ENCODE measurements at places on chromosomes 11 and 22.

DNA sequence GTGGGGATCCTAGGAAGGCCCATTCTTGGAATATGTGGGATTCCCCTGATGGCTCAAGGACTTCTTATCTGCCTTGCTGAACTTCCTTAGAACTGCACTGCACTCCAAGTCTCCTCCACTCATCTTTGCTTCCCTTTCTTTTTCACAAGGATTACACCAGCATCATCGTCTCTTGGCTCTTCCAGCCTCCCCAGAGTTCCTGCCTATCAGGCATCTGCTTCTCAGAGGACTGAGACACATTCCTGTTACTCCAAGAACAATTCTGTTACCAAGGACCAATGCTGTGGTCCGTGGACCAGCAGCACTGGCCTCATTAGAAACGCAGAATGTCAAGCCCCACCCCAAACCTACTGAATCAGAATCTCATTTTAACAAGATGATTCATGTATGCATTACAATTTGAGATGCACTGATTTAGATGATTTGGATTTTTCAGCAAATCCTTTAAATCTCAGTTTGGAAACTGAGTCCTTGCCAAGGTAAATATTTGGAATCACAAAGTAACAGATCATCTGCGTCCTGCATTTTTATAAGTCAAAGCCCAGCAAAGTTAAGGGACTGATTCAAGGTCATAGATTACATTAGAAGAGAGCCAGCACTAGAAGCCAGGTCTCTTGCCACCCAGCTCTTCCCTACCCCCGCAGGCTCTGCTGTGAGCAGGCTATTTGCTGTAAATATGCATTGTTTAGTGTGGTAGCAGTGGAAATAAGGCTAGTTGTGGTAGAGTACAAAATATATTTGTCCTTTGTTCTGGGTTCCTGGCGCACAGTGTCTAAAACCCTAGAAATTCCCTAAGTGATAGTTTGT lies 110.9 kb downstream of the SWAP70 start:
- no peak for DNase-seq

DNA sequence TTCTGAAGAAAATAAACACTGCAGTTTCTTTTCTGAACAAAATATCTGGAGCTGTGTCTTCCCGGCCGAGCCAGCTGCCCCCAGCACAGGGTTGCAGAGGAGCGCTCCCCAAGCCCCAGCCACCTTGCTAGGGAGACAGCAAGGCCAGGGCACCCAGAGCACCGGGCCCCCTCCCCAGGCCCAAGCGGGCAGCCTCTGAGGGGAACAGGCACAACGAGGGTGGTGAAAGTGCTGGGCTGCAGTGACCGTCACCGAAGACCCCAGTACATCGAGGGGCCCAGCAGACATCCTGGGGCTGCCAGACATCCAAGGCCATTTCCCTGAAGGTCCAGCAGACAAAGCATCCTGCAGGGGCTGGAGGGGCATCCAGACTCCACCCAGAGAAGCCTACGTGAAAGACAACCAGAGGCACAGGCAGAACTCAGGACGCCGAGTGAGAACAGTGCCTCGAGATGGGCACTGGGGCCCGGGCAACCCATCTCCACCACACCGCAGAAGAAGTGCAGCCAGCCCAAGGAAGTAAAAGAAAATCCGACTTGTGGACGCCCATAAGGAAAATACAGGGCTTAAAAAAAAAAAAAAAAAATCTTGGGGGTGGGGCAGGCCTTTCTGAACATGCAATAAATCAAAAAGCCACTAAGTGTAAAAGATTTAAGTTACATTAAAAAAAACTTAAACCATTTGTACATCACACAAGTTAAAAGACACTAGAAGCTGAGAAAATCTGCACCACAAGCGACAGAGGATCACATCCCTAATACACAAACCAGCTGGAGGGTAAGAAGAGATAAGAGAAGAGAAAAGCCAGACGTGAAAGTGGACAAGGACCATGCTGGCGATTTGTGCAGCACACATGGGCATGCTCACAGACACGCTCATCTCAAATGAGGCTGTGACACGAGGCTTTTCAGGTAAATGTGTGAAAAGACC lies 36.0 kb upstream of the COMT start:
- DNase-seq: no peak

GRCh38 chr22:26482161-26482560 lies 1.4 kb downstream of the HPS4 start:
- no peak for DNase-seq

DNA sequence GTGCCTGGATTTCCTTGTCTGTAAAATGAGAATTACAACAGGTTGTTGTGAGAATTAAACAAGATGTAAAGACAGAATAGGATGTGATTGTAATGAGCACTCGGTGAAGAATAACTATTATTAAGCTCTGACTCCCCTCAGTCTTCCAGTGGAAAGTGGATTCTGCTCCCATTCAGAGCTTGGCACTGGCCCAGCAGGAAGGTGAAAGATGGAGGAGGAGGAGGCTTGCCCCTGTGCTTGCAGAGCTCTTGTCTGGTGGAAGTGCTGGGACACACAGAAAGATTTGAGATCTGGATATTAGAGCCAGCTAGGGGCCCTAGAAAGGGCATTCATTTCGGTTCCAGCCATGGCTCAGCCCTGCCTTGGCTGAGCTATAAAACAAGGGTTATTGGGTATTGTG lies 28.2 kb downstream of the PHLDB1 start:
- no peak for DNase-seq

GRCh38 chr11:47234669-47235100 lies 13.9 kb downstream of the ACP2 start:
- no peak for DNase-seq

DNA sequence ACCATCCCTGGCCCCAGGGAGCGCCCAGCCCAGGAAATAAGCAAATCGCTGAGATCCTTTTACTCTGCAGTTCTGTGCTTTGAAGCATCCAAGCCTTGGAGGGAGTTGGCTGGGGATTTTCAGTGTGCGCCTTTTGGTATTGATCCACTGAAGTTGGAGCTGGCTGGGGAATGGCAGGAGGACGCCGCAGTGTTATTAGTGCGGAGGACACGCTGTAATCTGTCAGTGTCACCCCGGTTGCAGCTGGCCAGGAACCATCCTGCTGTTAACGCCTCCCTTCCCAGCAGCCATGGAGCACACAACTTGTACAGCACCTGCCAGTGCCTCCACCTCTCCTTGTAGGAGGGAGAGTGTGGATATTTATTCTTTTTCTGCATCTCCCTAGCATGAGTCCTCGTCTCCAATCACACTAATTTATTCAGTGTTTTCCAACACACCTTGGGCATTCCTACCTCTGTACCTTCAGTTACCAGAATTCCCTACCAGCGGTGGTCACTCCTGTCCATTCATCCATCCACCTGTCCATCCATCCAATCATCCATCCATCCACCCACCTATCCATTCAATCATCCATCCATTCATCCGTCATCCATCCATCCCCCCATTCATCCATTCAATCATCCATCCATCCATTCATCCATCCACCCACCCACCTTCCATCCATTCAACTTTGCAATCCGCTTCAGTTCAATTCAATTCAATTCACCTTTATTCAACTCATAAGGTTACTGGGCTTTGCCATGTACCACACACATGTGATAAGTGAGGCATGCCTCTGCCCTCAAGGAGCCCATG lies 21.9 kb upstream of the EIF3D start:
- no peak for DNase-seq

GRCh38 chr11:126317756-126318573 lies 14.1 kb downstream of the DCPS start:
- DNase-seq: no peak

GRCh38 chr22:49391436-49391835 lies 436.2 kb downstream of the BRD1 start:
- DNase-seq: no peak

DNA sequence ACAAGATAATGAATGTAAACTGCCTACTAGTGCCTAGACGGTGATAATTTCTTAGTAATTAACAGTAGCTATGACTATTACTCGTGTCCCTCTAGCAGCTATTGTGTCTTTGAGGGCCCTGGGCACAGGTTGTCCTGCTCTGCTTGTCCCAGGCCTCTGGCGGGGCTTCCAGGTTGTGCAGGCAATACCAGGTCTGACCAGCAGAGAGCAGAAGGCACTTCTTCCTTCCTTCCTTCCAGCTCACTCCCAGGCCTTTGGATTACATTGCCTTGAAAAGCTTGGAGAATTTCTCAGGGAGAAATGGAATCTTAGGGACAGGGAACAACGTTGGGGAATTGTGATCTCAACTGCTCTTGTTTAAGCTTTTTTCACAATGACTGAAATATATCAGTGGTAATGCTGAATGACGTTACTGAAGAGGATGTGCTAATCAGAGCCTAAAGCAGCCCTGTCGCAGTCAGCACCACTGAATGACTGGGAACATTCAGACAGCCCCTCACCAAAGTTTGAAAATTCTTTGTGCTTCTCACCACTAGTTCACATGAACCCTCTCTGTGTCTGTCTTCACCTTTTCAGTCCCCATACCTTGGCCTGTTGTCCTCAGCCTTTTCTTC lies 8.4 kb upstream of the CCKBR start:
- no peak for DNase-seq

DNA sequence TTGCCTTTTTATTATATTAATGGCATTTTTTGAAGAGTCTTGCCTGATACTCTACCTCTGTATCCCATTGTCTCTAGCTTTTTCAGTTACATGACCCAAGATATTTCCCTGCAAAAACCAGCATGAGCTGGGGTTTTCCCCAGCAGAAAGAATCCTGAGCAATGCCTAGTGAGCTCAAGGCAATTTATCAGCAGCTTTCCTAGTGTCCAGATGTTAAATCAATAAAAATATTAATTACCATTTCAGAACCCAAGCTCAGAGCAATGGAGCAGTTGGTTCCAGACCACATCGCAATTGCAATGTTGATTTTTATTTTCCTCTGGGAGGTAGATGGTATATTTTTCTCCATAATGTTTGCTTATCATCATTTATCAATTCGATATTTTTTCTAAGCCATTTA lies 137.2 kb downstream of the RAB38 start:
- no peak for DNase-seq

DNA sequence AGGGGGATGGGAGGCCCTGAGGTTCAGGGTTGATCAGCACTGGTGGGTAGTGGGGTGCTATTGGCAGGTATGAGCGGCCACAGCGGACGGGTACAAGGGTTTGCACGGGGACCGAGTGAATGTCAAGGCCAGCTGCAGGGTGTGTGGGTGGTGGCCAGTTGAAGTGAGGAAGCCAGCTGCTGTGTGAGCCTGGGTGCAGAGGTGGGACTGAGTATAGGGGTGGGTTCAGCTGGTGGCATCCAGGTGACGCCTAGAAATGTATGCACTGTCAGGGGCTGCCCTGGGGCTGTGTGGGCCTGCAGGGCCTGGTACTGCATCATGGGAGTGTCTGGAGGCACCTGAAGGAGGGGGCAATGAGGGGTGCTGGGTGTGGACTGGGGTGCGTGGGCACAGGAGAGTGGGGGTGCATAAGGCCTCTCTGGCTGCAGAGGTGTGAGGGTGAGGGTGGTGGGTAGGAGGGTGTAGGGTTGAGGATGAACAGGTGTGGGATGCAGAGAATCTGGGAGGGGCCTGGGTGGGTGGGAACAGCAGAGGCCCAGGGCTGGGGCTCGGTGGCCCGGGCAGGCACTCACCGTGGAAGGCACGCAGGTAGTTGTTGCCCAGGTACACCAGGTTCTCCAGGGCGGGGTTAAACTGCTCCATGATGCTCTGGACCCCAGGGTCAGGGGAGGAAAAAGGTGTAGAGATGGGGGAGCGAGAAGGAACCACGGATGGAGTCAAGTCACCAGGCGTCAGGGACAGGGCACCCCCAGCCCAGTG lies 1.7 kb downstream of the BAIAP2L2 start:
- no peak for DNase-seq

DNA sequence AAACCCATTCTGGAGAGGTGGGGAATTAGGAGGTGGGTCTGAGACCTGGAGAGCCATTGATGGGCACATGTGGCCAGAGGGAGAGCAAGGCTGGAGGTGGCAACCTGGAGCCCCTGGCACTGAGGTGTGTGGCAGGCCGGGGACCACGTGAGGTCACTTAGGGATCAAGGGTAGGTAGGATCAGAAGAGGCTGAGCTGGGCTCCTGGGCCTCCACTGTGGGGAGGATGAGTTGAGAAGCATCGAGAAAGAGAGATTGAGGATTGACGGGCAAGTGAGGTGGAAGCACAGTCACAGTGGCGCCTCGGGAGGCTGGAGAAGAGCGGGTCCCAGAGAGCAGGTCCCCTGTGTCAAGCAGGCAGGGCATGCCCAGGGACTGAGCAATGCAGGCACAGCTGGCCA lies 4.1 kb downstream of the GNAZ start:
- DNase-seq: no peak

GRCh38 chr11:74366576-74366975 lies 31.7 kb downstream of the PGM2L1 start:
- DNase-seq: no peak

DNA sequence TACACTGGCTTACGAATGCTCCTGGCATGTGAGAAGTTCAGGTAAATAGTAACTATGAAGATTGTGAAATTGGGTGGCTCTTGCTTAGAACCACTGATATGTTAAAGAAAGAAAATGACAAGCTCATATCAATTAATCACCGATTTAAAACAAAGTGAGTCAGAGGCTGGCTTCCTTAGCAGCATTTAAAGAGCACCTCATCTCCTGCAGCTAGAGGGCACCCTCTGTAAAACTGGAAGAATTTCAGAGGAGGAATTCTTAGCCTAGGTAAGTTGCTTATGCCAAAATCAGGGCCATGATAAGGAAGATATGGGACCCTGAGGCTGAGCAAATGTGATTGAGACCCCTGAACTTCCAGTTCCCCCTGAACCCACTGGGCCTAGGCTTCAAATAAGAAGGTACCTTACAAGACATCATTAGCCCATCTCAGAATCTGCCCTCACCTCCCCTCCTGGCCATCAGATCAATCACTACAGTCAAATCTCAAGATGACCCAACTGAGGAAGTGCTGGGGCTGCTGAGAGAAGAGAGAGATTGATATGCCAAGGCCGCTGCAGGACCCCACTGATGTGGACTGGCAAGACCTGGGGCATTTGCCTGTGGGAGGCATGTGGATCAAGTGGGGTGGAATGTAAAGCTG lies 8.6 kb upstream of the CD3E start:
- no peak for DNase-seq

DNA sequence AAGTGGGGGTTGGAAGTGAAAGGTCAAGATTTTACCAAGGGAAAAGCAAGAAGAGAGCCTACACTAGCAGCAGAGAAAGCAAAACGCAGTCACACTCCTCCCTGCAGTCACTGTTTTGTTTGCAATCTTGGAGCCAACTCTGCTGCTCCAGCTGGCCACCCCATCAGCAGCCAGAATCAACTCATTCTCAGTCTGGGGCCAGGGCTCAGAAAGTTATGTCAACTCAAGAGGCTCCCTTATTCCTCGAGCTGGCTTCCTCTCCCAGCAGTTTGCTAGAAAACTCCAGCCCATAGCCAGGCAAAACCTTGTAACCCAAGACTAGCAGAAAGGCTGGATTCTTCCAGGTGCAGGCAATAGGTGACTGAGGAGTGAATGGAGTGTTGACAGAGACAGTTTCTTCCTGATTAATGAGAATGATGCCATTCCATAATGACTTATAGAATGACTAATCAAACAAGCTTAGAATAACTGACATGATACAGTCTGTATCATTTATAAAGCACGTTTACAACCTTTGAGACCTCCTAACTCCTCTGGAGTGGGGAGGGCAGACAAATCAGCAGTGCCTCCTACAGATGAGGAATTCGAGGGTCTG lies 53.4 kb downstream of the P4HA3 start:
- no peak for DNase-seq

Measured in iPS DF 19.7 (cell line).